Neural crest cell (in vitro differentiated cells): ENCODE measurements at places on chromosomes 16 and 17. TPM values are rescaled to one million over a fixed set of nuclear protein-coding genes. Genes with fewer than 3 reads are reported as not detected.

DNA sequence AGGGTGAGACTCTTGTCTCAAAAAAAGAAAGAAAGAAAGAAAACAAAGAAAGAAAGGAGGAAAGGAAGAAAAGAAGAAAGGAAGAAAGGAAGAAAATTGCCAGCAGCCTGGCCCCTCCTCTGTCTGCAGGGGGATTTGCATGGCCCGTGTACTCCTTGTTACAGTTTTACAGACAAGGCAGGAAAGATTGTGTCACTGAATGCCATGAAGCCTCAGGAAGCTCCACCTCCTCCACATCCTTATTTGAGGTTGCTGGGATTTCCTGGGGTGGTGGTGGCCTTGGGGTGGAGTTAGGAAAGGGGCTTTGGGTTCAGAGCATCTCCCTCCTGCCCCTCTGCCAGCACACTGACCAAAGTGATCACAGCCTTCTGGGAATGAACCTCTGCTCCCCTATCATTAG is 23.6 kb downstream of the CFAP20 start:
- no peak for DNase-seq

GRCh38 chr17:66367107-66367506 is 64.7 kb downstream of the PRKCA start:
- DNase-seq = no peak

DNA sequence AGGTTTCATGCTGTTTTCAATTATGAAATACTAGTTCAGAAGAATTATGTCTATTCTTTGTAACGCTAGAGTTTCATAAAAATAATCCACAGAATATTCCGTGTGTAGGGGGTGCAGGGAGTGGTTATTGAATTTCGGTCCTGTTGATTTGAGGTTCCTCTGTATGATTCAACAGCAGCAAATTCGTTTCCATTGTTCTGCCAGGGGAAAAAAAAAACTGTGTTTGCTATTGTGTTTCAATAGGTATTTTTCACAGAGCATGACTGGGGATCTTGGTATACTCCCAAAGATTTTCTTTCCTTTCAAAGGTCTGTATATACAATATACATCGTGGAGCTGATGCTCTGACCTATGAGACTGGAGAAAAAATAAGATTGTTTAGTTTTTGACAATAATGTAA is 15.8 kb downstream of the SHISA9 start:
- no peak for DNase-seq

Gene TTYH2
- total RNA-seq = 2.4 and 3.0 TPM in 2 replicates

Gene TNFRSF13B
- not detected in 2 replicates for total RNA-seq
